ENCODE measurements at places on chromosomes 4 and X.

DNA sequence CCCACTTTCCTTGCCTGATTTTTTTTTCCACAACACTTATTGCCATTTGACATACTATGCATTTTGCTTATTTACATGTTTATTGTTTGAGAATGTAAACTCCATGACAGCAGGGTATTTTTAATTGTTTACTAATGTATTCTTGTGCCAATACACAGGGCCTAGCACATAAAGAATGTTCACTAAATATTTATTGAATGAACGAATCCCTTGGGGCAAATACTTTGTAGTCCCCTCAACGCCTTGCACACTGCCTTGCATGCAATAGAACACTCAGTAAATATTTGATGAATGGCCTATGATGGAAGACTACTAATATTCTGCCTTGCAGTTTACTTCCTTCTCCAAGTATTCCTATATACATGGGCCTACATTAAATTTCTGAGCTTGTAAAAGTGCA, 1.4 kb upstream of the PRPS1 start:
- DNase-seq: no peak

DNA sequence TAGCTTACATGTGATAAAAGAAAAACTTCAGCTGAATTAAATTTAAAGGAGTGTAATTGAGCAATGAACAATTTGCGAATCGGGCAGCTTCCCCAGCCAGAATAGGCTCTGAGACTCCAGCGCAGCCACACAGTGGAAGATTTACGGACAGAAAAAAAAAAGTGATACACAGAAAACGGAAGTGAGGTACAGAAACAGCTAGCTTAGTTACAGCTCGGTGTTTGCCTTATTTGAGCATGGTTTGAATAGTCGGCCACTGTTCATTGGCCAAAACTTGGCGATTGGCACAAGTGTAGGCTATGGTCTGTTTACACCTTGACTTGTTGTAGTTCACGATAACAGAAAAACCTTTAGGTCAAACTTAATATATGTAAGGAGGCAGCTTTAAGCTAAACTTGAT, 16.7 kb upstream of the SUPT20HL1 start:
- DNase-seq: no peak

GRCh38 chrX:45592101-45592500, 391.4 kb upstream of the DIPK2B start:
- DNase-seq: no peak

- DNase-seq: no peak
Measured at GRCh38 chr4:4651811-4652755, 110.2 kb upstream of the STX18 start.

GRCh38 chr4:102139132-102139573, 206.1 kb downstream of the SLC39A8 start:
- no peak for DNase-seq

- DNase-seq: no peak
Measured at GRCh38 chr4:11593576-11594116, 165.0 kb upstream of the HS3ST1 start.

DNA sequence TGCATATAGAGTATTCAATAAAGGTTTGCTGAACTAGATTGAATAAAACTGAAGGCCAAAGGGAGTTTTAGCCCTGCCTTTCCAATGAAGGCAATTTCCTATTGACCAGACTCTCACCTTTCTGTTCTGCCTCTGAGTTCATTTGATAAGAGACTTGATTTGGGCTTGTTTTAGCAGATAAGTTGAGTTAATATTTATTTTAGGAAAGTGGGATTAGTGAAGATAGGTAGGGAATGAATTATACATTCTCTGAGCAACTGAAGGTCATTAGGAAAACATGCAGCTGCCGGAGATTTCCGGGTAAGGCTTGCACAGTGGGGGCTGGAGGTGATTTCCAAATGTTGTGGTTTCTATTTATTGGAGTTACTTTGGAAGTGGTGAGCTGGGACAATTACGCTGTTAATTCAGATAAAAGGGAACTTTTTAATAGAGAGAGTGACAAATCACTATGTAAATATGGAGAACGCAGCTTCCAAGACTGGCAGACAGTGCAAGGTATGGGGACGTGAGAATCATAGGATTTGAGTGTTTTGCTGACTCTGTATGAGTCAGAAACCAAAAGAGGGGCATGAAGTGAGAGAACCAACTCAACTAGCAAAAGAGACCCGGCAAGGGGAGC, 553.6 kb upstream of the BOD1L1 start:
- no peak for DNase-seq

Data from stimulated activated CD4-positive, alpha-beta T cell treated with anti-CD3 and anti-CD28 coated beads, Interleukin-1b, Interleukin-23, amount 100 ng/mL, for 48 hours (primary cell).